ENCODE measurements at places on chromosomes 13 and 19. TPM values are rescaled to one million over a fixed set of nuclear protein-coding genes. Genes with fewer than 3 reads are reported as not detected.
A peak's percentile ranks its signal among the peaks of the same experiment; 100 is the strongest.

DNA sequence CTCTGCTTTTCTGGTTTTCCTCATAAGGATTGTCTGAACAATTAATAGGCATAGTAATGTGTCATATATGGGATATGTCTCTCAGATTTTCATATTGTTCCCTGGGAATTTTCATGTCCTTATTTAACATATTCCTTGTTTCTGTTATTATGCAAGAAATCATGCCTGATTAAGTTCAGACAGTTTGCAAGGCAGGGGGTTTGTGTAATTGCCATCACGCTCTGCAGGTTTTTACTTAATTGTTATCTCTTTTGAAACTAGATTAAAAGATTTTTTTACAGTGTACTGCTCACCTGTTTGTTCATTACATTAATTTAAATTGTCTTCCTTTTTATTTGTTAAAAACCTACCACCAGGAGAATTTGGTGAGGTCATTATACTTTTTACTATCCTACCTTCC lies 1253.2 kb upstream of the PRR20A start:
- DNase-seq, result no peak

DNA sequence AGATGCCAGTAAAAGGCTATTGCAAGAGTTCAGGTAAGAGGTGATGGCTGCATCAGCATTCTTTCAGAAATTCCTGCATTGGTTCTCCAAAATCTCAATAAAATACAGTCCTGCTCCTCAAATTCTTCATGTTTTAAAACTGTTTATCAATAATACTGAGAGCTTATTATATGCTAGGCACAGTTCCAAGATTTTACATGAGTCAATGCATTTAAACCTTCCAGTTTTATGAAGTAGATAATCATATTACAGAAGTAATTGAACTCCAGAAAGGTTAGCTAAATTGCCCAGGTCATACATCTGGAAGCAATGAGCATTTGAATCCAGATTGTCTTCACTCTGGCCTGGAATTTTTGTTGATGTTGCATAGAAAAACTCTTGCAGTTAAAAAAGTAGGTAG lies 282.9 kb upstream of the SLITRK6 start:
- DNase-seq, result no peak

SIGLEC12 gene
- total RNA-seq, result 0.34 TPM

ZNF724 gene
- 3.4 TPM for total RNA-seq

ZNF540 gene
- 8.1 TPM for total RNA-seq

GRCh38 chr19:15432018-15432494 lies 13.3 kb upstream of the AKAP8L start:
- DNase-seq, result no peak

EPN1 gene
- 78.5 TPM for total RNA-seq

- DNase-seq, result no peak
Observed at GRCh38 chr19:38402623-38402966, 298 bp upstream of the FAM98C start.

GRCh38 chr19:4556597-4557127 lies 2.8 kb downstream of the SEMA6B start:
- no peak for DNase-seq

GRCh38 chr19:29323440-29324290 lies 110.7 kb upstream of the UQCRFS1 start:
- DNase-seq, result peak; percentile 37

- no peak for DNase-seq
Observed at GRCh38 chr13:93709506-93710244, 483.1 kb downstream of the GPC6 start.

RFPL4A gene
- total RNA-seq, result not detected

GRCh38 chr19:33465834-33466233 lies 55.8 kb downstream of the PEPD start:
- DNase-seq, result no peak

UBE2L5 gene
- total RNA-seq, result not detected

UBXN6 gene
- 107 TPM for total RNA-seq

DNA sequence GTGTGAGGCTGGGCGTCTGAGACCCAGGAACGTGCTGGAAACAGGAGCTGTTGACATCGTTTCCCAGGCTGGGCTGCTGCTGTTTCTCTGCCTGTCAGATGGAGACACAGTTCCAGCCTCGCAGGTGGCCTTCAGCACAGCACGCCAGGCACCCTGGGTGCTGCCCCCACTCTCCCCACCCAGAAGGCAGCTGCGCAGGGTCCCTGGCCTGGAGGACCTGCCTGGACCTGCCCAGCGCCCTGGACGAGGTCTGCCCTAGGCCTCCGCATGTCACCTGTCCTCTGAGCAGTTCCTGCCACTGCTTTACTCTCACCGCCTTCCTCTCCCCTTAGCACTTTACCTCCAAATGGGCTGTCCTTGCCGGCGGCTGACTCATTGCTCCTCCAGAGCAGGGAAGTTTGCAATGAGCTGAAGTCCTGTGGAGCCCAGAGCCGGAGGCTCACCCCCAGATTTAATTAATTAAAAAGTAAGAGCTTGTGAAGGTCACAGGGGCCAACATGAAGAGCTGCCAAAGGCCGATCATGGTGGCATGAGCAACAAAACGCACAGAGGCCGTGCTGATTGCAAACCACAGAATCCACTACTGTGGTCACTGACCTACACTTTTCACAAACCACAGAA lies 32.2 kb downstream of the C13orf46 start:
- no peak for DNase-seq

GRCh38 chr19:40639638-40639982 lies 38.4 kb downstream of the LTBP4 start:
- no peak for DNase-seq

DNA sequence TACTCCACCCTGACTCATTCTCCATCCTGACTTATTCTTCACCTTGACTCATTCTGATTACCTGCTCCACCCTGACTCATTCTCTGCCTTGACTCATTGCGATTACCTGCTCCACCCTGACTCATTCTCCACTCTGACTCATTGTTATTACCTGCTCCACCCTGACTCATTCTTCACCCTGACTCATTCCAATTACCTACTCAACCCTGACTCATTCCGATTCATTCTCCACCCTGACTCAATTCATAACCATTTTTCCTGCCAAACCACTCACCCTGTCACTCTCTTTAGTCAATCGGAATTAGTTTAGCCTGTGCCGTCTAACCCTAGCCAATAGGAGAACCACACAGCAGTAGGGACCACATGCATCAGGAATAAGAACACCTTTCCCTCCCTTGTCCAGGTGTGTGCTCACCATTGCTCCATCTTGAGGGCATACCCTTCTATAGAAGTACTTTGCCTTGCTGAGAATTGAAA lies 1227.4 kb upstream of the PCDH20 start:
- no peak for DNase-seq

DNA sequence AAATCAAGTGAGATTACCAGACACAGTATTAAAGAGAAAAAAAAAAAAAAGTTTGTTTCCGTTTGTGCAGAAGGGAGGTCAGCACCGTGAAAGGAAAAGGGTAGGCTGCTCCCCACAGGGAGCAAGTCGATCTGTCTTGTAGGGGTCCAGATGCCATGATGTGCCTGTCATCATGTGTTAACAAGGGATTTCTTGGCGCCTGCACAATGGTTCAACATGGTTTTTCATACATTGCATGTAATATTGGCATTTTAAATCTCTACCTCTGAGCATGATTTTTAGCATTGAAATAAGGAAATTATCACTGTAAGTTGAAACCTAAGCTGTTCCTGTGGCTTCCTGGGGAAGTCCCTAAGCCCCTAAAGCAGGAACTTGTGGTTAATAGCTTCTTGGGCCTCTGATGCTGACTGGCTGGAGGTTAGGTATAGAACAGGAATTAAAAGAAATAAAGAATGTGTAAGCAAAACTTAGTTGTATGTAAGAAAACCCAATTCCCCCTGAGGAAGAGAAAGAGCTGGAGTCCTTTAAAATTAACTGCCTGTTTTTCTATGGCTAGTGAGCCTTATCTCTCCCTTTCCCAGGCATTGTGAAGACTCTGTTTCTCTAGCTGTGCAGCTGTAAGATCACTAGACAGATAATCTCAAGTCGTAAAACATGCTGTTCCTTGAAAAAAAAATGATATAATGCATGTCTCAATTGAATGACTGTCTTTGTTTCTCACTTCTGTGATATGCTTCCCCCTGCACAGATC lies 7.4 kb upstream of the FCGBP start:
- no peak for DNase-seq

DNA sequence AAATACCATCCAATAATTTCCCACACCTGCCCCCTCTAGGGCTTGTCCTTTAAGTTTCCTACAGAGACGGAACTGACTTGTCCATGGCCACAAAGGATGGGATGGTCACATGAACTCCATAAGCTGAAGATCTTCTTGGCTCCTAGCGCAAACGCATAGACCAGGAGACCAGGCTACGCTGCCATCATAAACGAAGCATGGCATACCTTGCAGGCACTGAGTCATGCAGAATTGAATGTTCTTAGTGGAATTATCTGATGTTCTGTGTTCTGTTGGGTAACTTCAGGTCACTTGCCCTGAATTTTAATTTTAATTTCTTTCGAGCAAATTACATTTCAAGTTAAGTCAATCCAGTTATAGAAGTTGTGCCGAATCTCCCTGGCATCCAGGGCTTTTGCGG lies 96.4 kb upstream of the STARD13 start:
- DNase-seq, result no peak

NDUFA3 gene
- 126 TPM for total RNA-seq

- DNase-seq, result no peak
Observed at GRCh38 chr19:50720921-50721381, 1.3 kb upstream of the SHANK1 start.

- DNase-seq, result no peak
Observed at GRCh38 chr19:44839276-44839675, 6.8 kb upstream of the NECTIN2 start.

GRCh38 chr13:99434258-99434788 lies 66.9 kb upstream of the TM9SF2 start:
- DNase-seq, result no peak

KIR3DL1 gene
- not detected for total RNA-seq

BTBD2 gene
- total RNA-seq, result 102 TPM

GRCh38 chr13:82947191-82947621 lies 935.1 kb downstream of the SLITRK1 start:
- no peak for DNase-seq

ZNF626 gene
- total RNA-seq, result 93.4 TPM

PEAK3 gene
- total RNA-seq, result 0.99 TPM

- no peak for DNase-seq
Observed at GRCh38 chr13:80668452-80668851, 327.5 kb upstream of the SPRY2 start.

- DNase-seq, result no peak
Observed at GRCh38 chr13:110345701-110346100, 38.6 kb downstream of the COL4A2 start.

LIPE gene
- 23.6 TPM for total RNA-seq

DNA sequence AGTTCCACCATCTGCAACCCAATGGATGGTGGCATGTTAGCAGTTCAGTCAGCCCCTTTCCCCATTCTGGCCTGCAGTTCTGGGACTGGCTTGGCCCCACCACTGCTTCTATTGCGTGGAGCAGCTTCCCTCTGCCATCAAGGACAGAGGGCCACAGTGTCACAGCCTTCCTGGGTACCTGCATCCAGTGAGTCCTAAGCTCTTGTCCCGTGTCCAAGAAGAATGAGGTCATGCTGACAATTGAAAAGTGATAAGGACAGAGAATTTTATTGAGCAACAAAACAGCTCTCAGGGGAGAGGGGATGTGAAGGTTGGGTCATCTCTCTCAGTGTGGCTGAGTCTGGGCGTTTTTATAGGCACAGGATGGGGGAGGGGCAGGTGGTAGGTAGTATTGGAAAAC lies 33.5 kb upstream of the SIN3B start:
- no peak for DNase-seq

- no peak for DNase-seq
Observed at GRCh38 chr13:65857942-65858565, 1372.1 kb downstream of the PCDH9 start.

DNA sequence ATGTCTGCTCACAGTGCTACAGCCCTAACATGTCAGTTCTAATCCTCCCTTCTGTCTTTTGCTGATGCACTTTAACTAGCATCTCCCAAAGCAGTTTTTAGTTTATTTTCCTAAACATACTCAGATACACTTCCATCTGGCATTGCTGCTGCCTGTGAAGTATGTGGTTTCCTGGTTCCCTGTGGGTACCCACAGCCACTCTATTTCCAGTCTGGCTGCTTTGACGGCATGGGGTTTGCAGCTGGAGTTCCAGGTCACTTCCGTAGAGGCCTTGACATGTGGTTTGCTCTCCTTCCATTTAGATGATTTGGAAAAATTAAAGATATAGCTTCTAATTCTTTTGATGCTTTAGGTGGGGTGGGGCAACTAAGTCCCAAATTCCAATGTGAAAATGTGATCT lies 375.5 kb downstream of the PCDH20 start:
- DNase-seq, result no peak

DNA sequence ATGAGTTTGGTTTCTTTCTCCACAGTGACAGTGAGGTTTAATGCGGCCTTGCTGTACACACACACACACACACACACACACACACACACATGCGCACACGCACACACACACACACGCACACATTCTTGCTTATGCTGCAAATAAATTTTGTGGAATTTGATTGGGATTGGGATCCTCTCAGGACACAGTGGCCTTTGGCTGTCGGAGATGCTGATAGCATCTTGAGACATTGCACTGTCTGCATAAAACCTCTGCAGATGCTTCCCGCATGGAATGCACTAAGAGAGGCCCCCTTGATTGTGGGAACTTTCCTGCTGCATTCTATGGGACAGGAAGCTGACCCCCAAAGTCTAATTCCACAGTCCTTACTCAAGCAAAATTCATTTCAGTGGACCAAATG lies 145.6 kb downstream of the FLT1 start:
- DNase-seq, result no peak

ABHD17A gene
- 58.1 TPM for total RNA-seq

KISS1R gene
- total RNA-seq, result not detected

GRCh38 chr13:97502181-97502580 lies 68.2 kb downstream of the RAP2A start:
- no peak for DNase-seq

DNA sequence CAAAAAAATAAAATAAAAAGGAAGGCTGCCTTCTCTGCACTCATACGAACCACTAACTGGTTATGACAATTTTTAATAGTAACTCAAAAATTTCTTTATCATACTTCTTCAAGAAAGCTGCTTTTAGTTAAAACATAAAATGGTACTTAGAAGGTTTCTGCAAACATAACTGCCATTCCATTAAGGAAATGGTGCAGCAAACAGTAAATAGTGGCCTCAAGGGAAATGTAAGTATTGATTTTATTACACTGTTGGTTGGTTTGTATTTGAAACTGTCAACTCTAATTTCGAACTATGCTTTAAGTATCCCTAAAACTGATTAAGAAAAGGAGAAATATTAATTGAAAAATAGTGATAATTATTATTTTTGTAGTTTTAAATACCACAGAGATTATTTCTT lies 278.0 kb downstream of the DACH1 start:
- no peak for DNase-seq
